Muscle of arm (tissue), 14 donors: ENCODE measurements at places on chromosomes 2 and 18. TPM values are rescaled to one million over a fixed set of nuclear protein-coding genes. Genes with fewer than 3 reads are reported as not detected.

Gene PFN4
- polyA plus RNA-seq: 1.9 TPM

Gene ANKRD62
- not detected for polyA plus RNA-seq

Gene GKN2
- polyA plus RNA-seq: not detected

Gene TUBA4B
- not detected for polyA plus RNA-seq

Gene ANKRD29
- polyA plus RNA-seq: 5.0 TPM

Gene SGPP2
- polyA plus RNA-seq: 1.2 TPM

Gene CYP26B1
- polyA plus RNA-seq: 8.0 TPM

Gene CNDP1
- 0.08 TPM for polyA plus RNA-seq

Gene EPG5
- polyA plus RNA-seq: 20.3 TPM

Gene FEV
- polyA plus RNA-seq: 0.17 TPM

Gene CNGA3
- 0.49 TPM for polyA plus RNA-seq

Gene SLC30A3
- 0.57 TPM for polyA plus RNA-seq

Gene STK11IP
- polyA plus RNA-seq: 18.5 TPM
